ENCODE measurements at places on chromosomes 6 and 20.

- DNase-seq, result no peak
These were observed 19.7 kb upstream of the EFHC1 start for GRCh38 chr6:52400313-52401041.

DNA sequence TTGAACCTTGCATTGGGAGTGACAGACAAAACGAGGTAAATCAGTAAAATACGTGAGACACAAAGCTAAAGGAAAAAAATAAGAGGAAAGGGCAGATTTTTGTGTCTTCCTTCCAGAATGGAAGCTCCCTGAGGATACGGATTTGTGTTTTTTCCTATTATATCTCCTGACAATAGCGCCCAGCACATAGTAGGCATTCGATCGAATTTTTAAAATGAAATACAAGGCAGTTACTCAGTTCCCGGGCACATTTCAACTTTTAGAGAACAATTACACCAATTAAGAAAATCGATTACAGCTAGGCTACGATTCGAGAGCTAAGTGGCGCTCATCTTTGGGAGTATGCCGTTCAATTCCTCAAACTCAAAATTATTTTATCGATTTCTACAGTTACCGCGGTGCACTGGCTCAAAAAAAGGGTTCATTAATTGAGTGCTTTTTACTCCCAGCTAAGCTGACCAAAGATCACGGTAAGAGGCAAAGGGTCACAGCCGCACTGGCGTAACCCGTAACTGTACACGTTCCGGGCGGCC, 443 bp downstream of the RMND1 start:
- no peak for DNase-seq

GRCh38 chr6:17336425-17336824, 55.3 kb downstream of the RBM24 start:
- peak; percentile 34 for DNase-seq

DNA sequence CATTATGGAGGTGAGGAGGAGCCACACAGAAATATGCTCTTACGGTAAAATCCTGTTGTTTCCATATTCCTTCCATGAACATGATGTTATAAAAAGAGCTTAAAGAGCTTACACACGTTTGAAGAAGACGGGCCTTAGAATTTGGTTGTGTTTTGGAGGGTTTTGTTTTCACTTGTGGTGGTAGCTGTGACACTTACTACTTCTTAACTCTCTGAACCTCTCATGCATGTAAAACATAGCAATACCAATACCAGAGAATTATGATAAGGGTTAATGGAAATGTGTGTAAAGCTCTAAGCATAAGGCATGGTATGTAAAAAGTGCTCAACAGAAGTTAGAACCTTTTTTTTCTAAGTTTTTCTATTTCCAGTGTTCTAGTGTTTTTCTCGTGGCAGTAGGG, 256.1 kb upstream of the KCNQ5 start:
- DNase-seq, result no peak

DNA sequence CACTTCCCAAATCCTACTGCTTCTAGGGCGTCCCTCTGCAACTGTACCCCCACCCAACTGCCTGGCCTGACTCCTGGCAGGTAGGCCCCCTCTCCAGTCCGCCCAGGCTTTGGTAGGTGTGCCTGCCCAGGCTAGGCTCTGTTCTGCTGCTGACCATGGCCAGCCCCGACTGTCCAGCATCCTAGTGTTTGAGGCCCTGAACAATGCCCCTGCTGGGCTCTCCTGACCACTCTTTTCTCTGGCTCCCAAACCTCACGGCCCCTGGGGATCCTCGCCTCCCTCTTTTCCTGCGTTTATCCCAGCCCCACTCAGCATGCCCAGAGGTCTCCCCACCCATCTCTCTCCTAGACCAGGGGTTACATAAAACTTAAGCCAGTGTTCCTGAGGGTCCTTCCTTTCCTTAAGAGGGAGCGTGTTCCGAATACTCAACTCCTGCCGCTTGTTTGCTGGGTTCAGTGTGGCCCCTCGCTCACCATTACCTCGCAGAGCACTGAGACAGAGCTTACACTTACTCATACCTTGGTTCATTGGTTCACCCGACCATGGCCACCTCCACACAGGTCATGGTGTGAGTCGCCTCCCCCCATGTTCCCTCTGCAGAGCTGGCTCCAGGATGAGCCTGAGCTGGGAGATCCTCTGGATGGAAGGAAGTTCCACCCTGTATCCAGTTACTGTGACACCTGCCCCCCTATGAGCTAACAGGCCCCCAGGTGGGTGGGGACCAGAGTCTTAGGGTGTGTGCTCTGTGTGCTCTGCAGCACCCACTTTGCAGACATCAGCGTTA, 21.0 kb upstream of the MYT1 start:
- no peak for DNase-seq

DNA sequence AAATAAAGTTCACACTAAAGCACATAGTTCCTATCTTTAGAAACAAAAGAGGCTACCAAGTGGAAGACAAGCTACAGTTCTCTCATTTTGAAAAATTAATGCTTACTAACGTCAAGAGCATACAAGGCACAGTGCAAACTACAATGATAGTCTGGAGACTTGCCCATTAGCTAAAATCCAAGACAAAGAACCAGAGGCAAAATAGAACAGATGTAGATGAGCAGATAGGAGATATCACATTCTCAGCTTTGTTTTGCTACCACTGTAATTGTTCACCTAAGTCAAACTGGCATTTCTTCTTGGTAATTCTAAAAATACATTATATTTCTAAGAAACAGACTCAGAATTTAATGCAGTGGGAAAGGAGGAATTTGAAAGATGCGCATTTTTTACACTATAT, 5.2 kb downstream of the TMEM30A start:
- peak; percentile 25 for DNase-seq

DNA sequence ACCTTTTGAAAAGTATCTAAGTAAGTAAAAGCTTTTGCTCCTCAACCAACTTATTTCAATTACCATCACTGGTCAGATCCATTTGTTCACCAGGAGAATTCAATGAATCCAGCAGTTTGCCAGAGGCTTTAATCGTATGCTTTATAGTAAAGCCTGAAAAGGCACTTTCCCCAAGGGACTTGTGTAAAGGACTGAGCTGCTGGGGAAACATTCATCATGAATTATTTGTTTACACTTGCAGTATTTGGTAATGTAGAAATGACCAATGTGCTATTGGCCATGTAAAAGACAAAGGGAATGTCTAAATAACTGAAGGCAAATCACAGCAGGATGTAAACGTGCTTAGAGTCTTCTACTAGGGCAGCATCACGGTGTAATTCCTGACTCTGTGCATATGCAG, 471.4 kb downstream of the ADGRB3 start:
- DNase-seq, result no peak

Data from fibroblast of lung (primary cell).